NCI-H526 treated with DMSO at 0.1 percent for 48 hours (cell line): ENCODE measurements at places on chromosomes 2 and 18.

GRCh38 chr18:54388203-54389142 is 30.8 kb downstream of the C18orf54 start:
- DNase-seq = no peak

- DNase-seq = peak; percentile 9
Measured at GRCh38 chr2:17470855-17471641, 47.2 kb downstream of the RAD51AP2 start.

DNA sequence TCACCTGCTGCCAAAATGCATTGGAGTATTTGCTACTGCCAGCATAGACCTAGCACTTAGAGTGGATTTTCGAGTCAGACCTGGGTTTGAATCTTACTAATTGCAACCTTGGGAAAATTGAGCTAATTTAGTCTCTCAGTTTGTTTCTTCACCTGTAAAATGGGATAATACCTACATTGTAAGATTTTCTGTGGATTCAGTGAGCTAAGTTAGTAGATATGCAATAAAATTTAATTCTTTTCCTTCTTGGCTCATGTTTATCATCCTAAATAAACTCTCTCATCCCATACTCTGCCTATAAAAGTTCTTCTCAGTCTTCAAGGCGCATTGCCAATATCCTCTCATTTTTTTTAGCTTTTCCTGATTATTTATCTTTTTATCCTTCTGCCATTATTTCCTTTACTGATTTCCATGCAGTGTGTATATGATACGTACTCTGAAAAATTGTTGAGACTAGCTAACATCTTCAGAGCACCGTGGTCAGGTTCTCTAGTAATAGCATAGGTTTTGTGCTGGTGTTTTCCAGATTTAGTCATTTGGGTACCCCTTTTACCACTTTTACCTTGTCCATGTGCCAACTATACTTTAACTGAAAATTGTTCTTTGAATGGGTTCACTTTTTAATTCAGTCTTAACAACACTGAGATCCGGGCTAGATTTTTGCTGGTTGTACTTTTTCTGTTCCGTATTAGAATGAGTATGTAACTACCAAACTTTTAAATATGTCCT is 7.3 kb downstream of the CEP192 start:
- no peak for DNase-seq

DNA sequence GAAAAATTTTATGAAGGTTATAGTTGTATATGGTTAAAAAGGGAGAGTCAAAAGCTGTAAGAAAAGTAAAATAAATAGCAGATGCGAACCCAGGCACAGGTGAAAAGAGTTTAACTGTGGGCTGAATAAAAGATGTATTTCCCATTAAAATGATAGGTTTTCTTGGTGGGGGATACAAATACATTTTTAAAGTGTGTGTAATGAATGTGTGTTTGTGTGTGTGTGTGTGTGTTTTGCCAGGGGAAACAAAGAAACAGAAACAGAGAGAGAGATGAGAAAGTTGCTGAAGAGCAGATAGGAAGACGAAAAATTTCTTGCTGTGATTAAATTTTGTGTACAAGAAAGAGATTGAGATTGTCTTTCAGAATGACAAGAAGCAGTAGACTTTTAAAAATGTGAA is 12.1 kb downstream of the TFPI start:
- no peak for DNase-seq

DNA sequence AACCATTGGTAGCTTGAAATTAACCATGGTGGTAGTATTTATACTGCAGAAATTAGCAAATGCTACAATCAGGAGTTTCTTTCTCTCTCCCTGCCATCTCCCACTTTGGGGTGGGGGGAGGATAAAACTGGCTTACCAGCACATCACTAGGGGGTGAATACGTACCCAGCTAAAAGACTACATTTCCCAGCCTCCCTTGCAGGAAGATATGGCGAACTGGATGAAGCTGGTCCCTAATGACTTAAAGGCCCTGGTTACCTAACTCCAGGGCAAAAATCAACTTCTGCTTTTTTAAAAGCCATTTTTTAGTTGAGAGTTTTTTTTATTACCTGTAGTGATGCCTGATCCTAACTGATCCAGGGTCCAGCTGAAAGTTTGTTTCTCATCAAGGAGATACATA is 70.3 kb upstream of the RAB12 start:
- no peak for DNase-seq

DNA sequence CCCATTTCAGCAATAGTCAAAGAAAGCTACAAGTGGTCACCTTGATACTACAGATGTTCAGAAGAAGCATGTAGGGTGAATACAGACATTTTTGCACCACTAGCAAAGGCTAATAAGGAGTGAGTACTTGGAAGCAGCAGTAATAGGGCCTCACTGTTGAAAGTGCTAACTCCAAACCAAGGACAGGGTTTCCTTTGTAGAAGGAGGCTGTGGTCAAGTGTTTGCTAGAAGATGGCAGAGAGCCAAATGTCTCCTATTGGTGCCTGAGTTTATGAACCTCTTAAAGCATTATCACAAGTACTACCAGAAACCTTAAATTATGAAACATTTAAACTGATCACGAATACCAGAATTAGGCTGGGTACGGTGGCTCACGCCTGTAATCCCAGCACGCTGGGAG is 308.1 kb downstream of the ZEB2 start:
- no peak for DNase-seq

- DNase-seq = no peak
Measured at GRCh38 chr2:211957799-211958198, 580.8 kb downstream of the ERBB4 start.

DNA sequence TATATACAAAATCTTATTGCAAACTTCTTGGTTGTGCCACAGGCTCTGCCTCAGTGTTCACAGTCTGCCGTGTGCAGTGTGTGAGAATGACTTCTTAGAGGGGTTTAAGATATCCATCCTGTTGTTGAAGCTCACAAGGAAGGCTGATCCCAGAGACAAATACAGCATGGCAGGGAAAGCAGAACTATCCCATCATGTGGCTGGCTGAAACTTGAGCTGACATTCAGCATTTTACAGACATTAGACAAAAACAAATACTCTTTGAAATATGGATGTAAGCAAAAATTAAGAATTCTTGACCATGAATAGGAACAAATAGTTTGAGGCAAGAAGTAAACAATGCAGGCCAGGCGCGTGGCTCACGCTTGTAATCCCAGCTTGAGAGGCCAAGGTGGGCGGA is 12.9 kb upstream of the PUM2 start:
- no peak for DNase-seq

GRCh38 chr2:59529726-59530125 is 1023.7 kb downstream of the BCL11A start:
- no peak for DNase-seq

DNA sequence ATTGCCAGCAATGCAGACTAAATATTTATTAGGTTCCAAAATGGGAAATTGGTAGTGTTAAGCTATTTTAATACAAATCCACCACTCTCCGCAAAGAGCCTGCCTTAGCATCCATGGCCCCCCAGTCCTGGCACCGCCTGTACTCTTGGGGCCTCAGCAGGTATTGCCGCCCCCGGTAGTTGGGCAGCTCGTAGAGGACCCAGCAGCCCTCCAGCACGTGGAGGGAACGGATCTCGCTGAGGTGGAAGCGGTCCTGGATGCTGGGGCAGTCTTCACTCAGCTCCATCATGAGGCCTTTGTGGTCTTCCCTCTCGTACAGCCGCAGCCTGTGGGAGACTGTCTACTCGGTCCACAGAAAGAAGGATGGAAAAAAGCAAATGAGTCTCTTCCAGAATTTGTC is 1.5 kb downstream of the CRYGC start:
- DNase-seq = no peak

DNA sequence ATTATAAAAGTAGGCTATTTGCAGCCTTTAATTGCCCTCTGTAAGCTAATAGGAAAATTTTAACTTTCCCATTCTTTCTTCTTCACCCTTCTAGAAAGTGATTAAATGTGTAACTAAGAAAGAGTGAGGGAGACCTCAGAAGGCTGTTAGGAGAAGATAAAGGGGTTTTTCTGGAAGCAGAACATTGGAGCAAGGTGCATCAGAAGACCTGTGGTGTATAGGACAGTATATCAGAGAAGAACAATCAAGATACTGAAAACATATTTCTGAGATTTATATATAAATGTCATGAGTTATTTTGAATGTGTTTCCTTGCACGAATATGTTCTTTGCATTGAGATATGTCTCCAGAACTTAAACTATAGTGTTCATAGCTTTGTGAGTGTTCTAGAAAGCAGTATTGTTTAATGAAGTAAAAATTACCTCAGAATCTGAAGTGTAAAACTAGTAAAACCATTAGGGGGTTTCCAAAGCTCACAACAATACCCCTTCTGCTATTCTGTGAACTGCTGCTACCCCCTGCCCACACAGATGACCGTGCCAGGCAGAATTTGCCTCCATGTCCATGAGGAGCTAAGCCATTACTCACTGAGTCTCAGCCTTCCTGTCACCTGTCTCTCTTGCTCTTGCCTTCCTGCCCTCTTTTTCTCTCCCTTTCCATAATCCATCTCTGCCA is 537.9 kb downstream of the EPHA4 start:
- no peak for DNase-seq

- peak; percentile 78 for DNase-seq
Measured at GRCh38 chr2:178194600-178195389, 483 bp downstream of the OSBPL6 start.
